ENCODE measurements at places on chromosomes 4 and X. TPM values are rescaled to one million over a fixed set of nuclear protein-coding genes. Genes with fewer than 3 reads are reported as not detected.

DGKK gene
- not detected for total RNA-seq

MAGEA12 gene
- total RNA-seq: not detected

DCAF12L2 gene
- total RNA-seq: 0.29 TPM

HTRA3 gene
- 19.7 TPM for total RNA-seq

SOWAHD gene
- total RNA-seq: 1.9 TPM

HPSE gene
- total RNA-seq: 1.6 TPM

MAGEA9 gene
- not detected for total RNA-seq

GRCh38 chr4:121192480-121192879, 28.4 kb upstream of the TNIP3 start:
- no peak for DNase-seq
- no peaks in the 10 kb centered on the region for H3K4me1 ChIP-seq
- no peak overlapping the region for H3K27ac ChIP-seq
- no peaks in the 10 kb centered on the region for H3K36me3 ChIP-seq
- peak overlapping the region; percentile 51 for H3K4me3 ChIP-seq
- H3K27me3 ChIP-seq: no peaks in the 10 kb centered on the region

DNA sequence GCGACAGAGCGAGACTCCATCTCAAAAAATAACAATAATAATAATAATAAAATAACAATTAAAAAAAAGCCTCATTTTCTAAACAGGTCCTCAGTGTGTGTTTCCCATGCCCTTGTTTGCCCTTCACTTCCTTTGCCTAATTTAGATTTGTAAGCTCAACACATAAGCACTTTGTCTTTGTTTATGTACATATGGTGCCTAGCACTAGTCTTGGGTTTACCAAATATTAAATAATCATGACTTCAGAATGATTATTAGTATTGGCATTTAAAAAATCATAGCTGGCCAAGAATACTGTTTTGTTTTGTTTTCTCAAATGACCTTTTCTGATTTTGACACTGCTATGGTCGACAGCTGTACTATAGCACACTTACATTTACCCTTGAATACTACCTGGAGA, 6.4 kb upstream of the RAPGEF2 start:
- no peaks in the 10 kb centered on the region for H3K4me1 ChIP-seq
- no peak overlapping the region for H3K27ac ChIP-seq
- DNase-seq: no peak
- H3K4me3 ChIP-seq: no peak overlapping the region

DNA sequence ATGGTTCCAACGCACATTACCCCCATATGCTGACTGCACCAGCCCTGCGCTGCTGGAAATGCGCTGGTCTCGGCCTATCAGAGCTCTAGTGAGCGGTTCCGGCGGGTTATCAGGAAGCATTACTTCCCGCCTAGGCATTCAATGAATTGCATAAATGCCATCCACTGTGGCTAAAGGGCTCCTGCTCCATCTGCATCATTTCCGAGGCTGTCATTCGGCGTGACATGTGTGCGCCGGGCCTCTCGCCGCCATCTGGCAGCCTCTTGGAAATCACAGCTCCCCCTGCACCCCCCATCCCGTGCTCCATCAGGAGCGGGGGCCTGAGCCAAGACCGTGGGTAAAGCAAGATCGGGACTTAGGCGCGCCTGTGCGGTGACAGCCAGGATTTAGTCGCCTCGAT, 64.4 kb downstream of the SEPSECS start:
- peaks cover 3% of the 10 kb centered on the region for H3K27me3 ChIP-seq
- no peak overlapping the region for H3K27ac ChIP-seq
- H3K4me1 ChIP-seq: no peaks in the 10 kb centered on the region
- DNase-seq: no peak
- no peaks in the 10 kb centered on the region for H3K36me3 ChIP-seq

DNA sequence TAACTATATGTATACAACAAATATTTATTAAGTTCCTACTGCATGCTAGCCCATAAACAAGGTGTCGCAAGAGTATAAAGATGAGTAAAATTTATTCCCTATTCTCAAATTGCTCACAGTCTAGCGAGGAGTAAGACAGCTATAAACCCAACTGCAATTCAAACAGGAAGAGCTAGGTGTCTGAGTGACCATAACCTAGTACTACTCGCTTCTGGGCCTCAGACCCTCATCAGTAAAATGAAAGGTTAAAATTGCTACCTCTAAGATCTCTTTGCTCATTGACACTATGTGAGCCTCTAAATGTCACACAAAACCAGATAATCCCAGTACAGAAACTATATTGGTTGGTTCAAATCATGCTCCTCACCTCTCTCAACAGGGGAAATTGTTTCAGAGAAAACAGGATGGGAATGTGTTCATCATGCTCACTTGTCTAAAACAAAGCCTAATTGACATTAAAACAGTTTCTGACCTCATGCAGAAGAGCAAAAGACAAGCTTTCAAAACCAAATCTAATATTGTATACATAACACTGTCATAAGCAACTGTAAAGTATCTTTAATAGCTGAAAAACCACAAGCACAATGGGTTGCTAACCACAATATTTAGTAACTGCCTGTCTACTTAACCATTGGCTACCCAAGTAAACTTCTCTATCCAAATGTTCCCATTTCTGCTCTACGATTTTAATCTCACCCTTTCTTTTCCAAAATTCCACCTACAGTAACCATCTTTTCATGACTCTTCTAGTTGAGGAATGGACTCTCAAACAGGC, 264.6 kb upstream of the FMR1 start:
- no peaks in the 10 kb centered on the region for H3K27me3 ChIP-seq
- H3K27ac ChIP-seq: no peak overlapping the region
- no peak for DNase-seq
- no peak overlapping the region for H3K4me3 ChIP-seq
- H3K36me3 ChIP-seq: no peaks in the 10 kb centered on the region

- H3K36me3 ChIP-seq: no peaks in the 10 kb centered on the region
- no peak for DNase-seq
- no peak overlapping the region for H3K27ac ChIP-seq
- no peak overlapping the region for H3K4me3 ChIP-seq
- no peaks in the 10 kb centered on the region for H3K27me3 ChIP-seq
- H3K4me1 ChIP-seq: no peaks in the 10 kb centered on the region
Observed at GRCh38 chr4:1382776-1383727, 23.2 kb downstream of the NKX1-1 start.

GRCh38 chrX:37905436-37906147, 58.2 kb upstream of the DYNLT3 start:
- no peaks in the 10 kb centered on the region for H3K36me3 ChIP-seq
- peak overlapping the region; percentile 49 for H3K4me3 ChIP-seq
- no peak for DNase-seq
- peaks cover 36% of the 10 kb centered on the region for H3K27me3 ChIP-seq
- no peak overlapping the region for H3K27ac ChIP-seq
- H3K4me1 ChIP-seq: no peaks in the 10 kb centered on the region

DNA sequence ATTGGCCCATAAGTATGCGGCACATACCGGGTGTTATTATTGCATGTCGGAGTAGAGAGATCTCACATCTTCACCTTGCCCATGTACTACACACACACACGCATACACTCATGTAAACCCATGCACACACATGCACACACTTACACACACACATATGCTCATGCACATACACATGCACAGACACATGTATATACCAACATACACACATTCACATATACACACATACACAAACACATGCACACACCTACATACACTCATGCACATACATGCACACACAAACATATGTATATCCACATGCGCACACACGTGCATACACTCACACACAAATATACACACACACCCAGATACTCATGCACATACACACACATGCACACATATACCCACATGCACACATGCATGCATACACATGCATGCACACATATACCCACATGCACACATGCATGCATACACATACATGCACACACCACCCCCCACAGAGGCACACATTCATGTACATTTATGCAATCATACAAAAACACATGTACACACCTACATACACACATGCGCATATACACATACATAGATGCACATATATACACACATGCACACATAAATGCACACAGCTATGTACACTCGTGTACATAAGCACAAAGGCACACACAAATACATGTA, 11.2 kb downstream of the CYP4V2 start:
- no peaks in the 10 kb centered on the region for H3K27me3 ChIP-seq
- no peak for DNase-seq
- no peak overlapping the region for H3K4me3 ChIP-seq
- no peaks in the 10 kb centered on the region for H3K36me3 ChIP-seq
- no peak overlapping the region for H3K27ac ChIP-seq
- H3K4me1 ChIP-seq: no peaks in the 10 kb centered on the region

- no peak for DNase-seq
- H3K4me1 ChIP-seq: peaks cover 11% of the 10 kb centered on the region
- H3K27ac ChIP-seq: no peak overlapping the region
- H3K36me3 ChIP-seq: no peaks in the 10 kb centered on the region
- no peaks in the 10 kb centered on the region for H3K27me3 ChIP-seq
Observed at GRCh38 chrX:15678339-15678738, 13.7 kb upstream of the CLTRN start.

DNA sequence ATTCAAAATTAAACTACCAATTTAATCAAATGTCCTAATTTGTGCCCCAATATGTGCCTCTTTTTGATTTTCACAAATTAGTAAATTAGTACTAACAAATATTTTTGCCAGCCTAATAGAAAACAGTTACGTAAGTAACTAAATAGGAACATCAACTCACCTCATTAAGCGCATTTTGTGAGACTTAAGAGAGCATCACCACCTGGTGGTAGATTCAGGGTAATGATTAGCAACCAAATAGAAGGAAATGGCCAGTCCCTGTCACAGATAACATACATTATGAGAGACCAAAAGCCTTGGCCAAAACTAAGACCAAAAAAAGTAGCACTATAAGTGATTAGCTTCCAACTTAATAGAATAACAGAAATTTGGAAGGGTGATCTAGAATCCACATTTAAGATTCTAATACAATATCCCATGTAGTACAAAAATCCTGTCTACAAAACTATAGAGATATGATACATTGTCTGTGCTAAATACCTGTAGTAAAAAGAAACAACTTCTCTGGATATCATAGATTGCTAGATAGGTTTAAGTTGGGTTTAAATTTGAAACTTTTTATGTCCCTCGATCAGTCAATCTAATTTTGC, 46.7 kb downstream of the C4orf46 start:
- H3K4me1 ChIP-seq: no peaks in the 10 kb centered on the region
- H3K27me3 ChIP-seq: no peaks in the 10 kb centered on the region
- no peak overlapping the region for H3K4me3 ChIP-seq
- no peak for DNase-seq
- no peak overlapping the region for H3K27ac ChIP-seq
- no peaks in the 10 kb centered on the region for H3K36me3 ChIP-seq

DNA sequence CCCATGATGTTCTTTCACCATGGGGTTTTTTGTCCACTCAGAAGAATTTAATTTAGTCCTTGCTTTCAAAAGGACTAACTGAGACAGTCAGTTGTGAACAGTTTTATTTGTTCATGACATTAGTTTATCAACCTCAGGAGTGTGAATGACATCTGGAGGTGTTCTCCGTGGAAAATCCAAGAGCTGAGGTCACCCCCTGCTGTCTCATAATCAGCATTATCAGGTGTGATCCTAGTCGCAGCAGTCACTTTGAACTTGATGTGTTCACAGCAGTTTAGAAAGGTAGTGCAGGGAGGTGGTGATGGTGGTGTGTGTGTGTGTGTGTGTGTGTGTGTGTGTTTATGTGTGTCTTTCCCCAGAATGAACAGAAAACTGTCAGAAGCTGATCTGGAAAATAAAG, 1760.8 kb upstream of the PCDH10 start:
- no peaks in the 10 kb centered on the region for H3K36me3 ChIP-seq
- no peak overlapping the region for H3K4me3 ChIP-seq
- H3K27ac ChIP-seq: no peak overlapping the region
- no peaks in the 10 kb centered on the region for H3K4me1 ChIP-seq
- H3K27me3 ChIP-seq: no peaks in the 10 kb centered on the region
- DNase-seq: no peak

- no peak for DNase-seq
- H3K4me3 ChIP-seq: no peak overlapping the region
- H3K27ac ChIP-seq: no peak overlapping the region
- H3K36me3 ChIP-seq: no peaks in the 10 kb centered on the region
Observed at GRCh38 chr4:144683516-144683915, 37.6 kb downstream of the HHIP start.

- DNase-seq: no peak
- peaks cover 12% of the 10 kb centered on the region for H3K27me3 ChIP-seq
- peaks cover 5% of the 10 kb centered on the region for H3K4me1 ChIP-seq
- H3K27ac ChIP-seq: no peak overlapping the region
- no peaks in the 10 kb centered on the region for H3K36me3 ChIP-seq
Observed at GRCh38 chr4:125313497-125313896, 1.3 kb upstream of the FAT4 start.

GRCh38 chr4:177667687-177668086, 225.4 kb upstream of the AGA start:
- H3K4me3 ChIP-seq: no peak overlapping the region

DNA sequence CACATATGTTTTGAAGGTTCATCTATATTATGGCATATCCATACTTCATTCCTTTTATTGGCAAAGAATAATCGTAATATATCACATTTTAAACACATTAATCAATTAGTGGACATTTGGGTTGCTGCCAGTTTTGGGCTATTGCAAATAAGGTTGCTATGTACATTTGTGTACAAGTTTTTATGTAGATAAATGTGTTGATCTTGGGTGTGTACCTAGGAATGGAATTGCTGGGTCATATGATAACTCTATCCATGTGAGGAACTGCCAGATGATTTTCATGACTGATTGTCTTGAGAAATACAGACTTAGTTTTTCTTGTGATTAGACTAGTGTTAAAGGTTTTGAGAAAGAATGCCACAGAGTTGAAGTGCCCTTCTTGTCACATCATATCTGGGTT, 99.2 kb upstream of the RAB40AL start:
- H3K4me1 ChIP-seq: no peaks in the 10 kb centered on the region
- H3K4me3 ChIP-seq: no peak overlapping the region
- no peak for DNase-seq
- H3K27ac ChIP-seq: no peak overlapping the region

GRCh38 chr4:74056858-74057562, 18.5 kb upstream of the CXCL3 start:
- no peak for DNase-seq
- H3K27me3 ChIP-seq: no peaks in the 10 kb centered on the region
- no peak overlapping the region for H3K4me3 ChIP-seq
- no peaks in the 10 kb centered on the region for H3K36me3 ChIP-seq
- no peaks in the 10 kb centered on the region for H3K4me1 ChIP-seq
